NCI-H510A treated with DMSO at 0.1 percent for 48 hours (cell line): ENCODE measurements at places on chromosomes 3 and 15.

DNA sequence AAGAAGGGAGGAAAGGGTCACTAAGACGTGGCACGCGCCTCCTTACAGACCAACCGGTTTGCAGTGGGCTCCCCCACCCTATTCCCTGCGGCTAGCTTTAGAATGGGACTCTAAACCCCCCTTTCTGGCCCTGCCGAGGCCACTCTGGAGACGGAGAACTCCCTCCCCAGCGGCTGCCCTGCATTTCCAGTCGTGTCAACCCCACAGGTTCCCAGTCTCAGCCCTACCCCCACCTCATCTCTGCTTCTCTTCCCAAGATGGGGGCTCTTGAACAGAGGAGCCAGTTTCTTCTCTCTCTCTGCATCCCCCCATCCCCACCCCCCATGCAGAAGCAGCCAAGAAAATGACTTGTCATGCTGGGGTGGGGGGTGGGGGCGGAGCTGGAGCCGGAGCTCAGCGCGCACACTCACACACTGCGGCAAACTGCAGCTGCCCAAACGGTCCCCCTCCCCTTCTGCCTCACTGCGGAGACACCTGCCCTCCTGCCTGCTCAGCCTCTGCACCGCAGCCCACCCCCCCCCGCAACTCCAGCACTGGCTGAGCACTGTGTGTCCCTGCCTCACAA, 871 bp downstream of the MAP1A start:
- peak; percentile 72 for DNase-seq

GRCh38 chr15:51156957-51157356, 62.3 kb upstream of the TNFAIP8L3 start:
- DNase-seq = no peak

DNA sequence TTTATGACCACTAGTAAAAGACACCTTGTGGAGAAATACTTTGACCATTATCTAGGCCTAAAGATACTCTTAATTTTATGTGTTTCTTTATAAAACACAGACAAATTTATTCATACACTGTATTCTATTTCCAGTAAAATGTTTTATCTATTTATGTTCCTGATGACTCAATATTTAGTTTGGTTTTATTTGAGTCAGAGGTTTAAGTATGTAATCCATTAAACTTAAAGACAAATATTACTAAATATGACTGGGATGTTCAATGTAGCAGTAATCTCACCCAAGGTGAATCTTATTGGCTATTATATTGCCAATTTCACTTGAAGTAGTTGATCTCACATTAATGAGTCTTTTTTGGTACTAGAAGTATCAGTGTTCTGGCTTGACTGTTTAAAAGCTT, 799.7 kb downstream of the CADM2 start:
- no peak for DNase-seq

- no peak for DNase-seq
Observed at GRCh38 chr3:95228416-95228815, 1165.6 kb downstream of the NSUN3 start.

DNA sequence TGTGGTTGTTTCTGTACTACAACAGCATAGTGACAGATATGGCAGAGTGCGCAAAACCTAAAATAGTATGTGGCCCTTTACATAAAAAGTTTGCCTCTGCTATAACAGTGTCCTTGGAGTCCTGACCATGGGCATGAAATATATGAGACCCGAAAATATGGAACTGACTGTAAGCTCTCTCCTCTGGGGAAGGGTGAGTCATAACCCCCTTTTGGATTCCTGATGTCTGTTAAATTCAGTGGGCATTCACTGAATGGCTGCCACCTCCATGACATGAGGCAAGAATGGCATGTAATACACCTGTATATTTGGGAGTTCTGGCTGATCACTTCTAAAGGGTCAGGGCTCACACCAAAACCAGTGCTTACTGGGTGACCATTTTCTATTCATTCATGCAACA, 6.1 kb downstream of the TBC1D2B start:
- DNase-seq = no peak

DNA sequence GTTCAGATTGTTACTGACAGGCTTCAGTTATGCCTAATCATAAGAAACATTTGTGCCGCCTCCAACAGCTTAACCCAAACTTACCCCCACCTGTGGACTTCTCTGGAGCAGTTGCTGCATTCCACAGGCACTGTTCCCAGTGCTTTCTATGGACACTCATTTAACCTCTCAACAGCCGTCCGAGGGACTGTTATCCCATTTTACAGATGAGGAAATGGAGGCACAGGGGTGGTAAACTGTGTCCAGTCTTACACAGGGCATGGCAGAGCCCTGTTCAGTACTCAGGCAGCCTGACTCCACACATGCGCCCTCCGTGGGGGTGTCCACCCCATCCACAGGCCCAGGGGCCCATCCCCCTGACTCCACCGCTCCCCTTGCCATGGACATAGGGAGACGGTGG, 14.3 kb upstream of the TGM5 start:
- DNase-seq = no peak
